ENCODE measurements at places on chromosomes 1 and 21. TPM values are rescaled to one million over a fixed set of nuclear protein-coding genes. Genes with fewer than 3 reads are reported as not detected.

Gene CD101
- polyA plus RNA-seq, result 7.9 TPM

DNA sequence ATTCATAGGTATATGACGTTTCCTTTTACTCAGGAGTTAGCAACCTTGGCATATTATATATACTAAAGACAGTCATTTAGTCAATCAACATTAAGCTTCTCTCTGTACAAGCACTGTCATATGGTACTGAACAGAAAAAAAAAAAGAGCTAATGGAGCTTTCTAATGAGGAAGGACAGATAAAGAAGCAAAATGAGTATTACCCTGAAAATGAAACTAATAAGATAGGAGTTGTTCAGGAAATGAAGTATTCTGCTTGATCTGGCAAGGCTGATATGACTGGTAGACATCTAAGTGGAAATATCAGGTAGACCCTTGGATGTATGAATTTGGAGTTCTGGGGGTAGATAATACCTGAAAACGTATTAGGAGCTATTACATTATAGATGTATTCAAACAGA lies 4.3 kb upstream of the IKBKE start:
- no peak for DNase-seq

Gene ATP5PO
- polyA plus RNA-seq, result 265 TPM

GRCh38 chr1:54506594-54506993 lies 41.4 kb upstream of the ACOT11 start:
- no peak for DNase-seq

Gene RIMS3
- 0.46 TPM for polyA plus RNA-seq

- DNase-seq, result no peak
These were observed 2.0 kb downstream of the KRTAP10-9 start for GRCh38 chr21:44628707-44629391.

- no peak for DNase-seq
These were observed 8.3 kb downstream of the TTC4 start for GRCh38 chr1:54723985-54724384.

GRCh38 chr21:34072145-34073031 lies 990 bp upstream of the MRPS6 start:
- peak; percentile 8 for DNase-seq

Gene C1QC
- 50.3 TPM for polyA plus RNA-seq

GRCh38 chr21:45507523-45507875 lies 34.7 kb downstream of the SLC19A1 start:
- no peak for DNase-seq

DNA sequence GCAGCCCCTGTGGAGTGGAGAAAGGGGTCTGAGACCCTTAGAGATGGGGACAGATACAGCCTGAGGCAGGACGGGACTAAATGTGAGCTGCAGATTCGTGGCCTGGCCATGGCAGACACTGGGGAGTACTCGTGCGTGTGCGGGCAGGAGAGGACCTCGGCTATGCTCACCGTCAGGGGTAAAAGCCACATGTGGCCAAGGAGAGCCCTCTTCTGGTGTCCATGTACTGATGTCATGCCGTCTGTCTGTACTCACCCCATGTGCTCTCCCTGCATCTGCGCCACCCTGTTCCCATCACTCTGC lies 84.7 kb downstream of the OBSCN start:
- no peak for DNase-seq

Gene GNG12
- polyA plus RNA-seq, result 37.1 TPM

DNA sequence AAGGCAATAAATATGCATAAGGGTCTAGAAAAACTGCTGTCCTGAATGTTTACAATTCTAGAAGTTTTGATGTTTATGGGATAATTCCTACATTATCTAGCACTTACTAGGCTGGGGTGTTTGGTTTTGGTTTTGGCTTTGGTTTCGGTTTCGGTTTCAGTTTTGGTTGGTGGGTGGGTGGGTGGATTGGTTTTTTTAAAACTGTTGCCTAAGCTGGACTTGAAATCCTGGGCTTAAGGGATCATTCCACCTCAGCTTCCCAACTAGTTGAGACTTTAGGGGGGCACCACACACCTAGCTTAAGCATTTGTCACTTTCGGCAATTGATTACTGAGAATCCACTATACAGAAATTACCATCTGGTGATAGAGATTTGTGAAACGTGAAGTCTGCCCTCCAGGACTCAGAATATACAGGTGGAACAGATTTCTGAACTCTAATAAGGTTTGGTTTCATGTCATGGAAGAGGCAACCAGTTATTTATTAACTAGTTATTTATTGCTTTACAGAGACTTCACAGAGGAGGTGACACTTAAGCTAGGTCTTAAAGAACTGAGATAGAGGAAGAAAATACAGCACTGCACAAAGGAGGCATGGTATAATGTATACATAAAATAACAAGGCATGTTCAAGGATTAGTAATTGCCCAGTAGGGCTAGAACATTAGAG lies 69.6 kb downstream of the PIK3R3 start:
- no peak for DNase-seq

Gene OR10J5
- not detected for polyA plus RNA-seq

DNA sequence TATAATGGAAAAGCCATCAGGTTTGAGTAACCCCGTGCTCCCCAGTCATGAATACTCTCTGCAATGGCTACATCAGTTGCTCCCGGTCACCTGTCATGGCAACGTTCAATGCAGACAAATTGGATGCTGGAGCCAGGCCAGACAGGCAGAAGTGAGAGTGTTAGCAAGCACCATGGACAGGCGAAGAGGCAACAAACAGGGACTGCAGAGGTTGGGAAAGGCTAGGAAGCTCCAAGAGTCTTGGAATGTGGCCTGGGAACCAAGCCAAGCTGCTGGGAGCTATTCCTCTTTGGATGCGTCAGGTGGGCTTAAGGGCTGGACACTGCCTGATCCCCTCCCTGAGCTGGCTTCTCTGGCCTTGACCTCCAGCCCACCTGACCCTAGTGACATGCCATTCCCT lies 102.9 kb downstream of the ACTL8 start:
- DNase-seq, result no peak

Gene NEXN
- polyA plus RNA-seq, result 228 TPM

DNA sequence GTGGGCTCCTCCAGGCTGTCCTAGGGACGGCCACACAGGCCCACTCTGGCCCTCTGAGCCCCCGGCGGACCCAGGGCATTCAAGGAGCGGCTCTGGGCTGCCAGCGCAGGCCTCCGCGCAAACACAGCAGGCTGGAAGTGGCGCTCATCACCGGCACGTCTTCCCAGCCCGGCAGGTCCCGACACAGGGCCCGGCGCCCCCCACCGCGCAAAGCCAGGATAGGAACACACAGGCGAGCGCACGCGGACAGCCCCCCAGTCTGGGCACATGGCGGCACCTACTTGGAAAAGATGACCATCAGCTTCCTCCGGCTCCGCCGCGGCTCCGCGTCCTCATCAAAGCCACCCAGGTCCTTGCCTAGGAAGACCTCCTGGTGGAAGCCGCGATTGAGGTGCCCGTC lies 3.6 kb downstream of the SDF4 start:
- DNase-seq, result no peak

DNA sequence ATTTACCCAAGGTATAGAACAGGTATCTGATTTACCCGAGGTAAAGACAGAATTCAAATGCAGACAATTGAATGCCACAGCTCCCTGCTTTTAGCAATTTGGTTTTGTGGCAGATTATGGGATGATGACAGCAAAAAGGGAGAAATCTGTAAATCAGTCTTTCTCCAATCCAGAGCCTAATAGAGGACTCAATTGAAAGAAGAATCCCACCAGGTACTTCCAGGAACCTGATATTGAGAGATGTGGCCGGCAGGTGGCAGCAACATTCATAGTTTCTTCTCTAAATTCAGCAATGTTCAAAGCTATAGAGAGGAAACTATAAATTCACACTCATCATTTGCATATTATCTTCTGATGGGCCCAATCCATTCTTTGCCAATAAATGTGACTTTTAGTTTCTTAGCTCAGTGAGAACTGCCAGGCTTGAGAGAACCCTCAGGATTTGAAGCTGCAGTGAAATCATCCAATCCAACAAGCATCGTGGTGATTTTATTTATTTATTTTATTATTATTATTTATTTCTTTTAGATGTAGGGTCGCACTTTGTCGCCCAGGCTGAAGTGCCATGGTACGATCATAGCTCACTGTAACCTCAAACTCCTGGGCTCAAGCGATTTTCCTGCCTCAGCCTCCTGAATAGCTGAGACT lies 9.8 kb upstream of the PHACTR4 start:
- DNase-seq, result peak; percentile 49

Gene PRDM16
- polyA plus RNA-seq, result 0.80 TPM

Gene PTGER3
- 1.2 TPM for polyA plus RNA-seq

DNA sequence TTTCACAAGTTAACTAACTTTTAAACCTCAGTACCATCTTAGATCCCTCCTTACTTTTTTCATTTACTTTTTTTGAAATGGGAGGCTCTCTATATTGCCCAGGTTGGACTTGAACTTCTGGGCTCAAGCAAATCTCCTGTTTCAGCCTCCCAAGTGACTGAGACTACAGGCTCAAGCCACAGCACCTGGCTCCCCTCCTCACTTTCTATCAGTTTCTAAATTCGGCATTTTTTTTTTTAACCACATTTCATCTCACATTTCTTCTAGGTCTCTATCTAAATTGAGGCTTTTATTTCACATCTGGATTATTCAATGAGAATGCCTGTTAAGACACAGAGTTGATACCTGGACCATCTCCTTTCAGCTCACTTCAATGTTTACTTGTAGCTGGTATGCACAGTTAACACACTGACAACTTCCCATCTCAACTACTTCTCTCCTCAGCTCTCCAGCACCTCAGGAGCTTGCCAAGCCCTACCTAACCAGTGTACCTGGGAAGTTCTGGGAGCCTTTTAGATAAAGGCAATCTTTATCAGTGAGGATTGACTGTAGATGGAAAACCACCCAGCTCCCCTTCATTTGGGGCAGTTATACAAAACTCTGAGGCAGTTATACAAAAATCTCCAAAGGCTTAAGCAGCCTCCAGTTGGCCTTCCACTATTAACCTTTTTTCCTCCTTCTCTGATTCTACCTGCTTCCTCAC lies 3.4 kb downstream of the USP33 start:
- DNase-seq, result no peak

- no peak for DNase-seq
These were observed 31.7 kb downstream of the ELK4 start for GRCh38 chr1:205600085-205600484.

DNA sequence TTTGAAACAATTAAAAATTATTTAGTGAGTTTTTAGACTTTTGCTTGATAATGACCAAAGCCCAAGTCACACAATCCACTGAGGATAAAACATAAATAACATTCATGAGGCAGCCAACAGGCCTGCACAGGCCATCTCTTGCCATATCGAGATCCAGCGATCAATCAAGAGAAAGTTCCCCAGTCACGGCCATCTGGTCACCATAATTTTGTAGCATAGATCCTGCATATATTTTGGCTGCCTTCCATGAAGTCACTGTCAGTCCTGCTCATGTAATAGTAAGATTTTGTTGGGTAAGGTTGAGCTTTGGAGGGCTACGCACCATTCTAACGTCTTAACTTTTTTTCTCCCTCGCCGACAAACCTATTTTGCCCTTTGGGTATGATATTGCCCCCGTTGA lies 17.5 kb downstream of the KPNA6 start:
- no peak for DNase-seq

Gene NBPF20
- polyA plus RNA-seq, result 4.4 TPM

GRCh38 chr1:40469327-40469726 lies 7.8 kb upstream of the ZFP69 start:
- DNase-seq, result no peak

Gene LAMC2
- 2.6 TPM for polyA plus RNA-seq

DNA sequence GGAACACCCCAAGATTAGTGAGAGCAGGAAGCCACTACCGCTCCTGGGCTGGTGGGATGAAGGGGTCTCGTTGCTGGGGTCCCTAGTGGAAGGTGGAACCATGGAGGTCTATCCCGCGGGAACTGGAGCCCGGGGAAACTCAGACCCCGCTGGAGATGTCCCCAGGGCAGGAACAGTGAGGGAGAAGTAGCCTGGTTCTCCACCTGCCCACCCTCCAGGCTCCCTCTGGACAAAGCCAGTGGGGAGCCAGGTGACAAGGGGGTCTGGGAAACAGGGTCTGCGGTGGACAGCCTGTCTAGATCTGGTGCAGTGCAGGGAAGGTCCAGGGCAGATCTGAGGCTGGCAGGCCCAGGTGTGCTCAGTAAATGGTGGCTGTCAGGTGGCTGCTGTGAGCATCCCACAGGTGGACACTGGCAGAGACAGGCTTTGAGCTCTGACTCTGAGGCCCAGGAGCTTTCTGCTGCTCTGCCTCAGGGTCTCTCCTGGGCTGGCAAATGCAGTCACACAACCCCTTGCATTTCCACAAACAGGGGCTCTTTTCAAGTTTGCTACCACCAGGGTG lies 88.0 kb upstream of the TLR5 start:
- no peak for DNase-seq

- no peak for DNase-seq
These were observed 9.9 kb downstream of the FAM3B start for GRCh38 chr21:41326414-41327080.

DNA sequence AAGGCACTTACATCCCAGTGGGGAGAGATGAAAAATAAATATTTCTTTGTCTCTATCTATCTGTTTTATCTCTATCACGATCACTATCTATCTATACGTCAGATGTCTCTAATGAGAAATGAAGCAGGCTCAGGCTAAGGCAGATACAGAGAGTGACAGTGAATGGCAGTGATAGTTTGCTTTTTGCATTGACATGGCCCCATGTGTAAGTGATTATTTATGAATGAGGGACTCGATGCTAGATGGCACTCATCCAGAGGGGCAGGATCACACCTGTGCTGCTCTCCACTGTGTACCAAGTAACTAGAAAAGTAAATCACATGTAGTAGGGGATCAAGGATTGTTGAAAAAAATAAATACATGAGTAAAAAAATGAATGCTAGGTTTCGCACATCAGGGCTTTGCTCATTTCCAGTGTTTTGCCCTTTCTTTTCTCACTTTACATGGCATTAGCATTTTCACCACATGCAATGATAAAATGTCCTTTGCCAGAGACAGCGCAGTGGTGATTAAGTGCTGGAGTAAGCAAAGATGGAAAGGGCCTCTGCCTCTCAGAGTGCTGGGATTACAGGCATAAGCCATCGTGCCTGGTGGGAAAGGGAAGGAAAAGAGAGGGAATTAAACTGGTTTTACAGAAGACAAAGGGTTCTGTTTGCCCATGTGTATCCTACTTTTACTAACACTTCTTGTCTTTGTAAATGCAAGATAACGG lies 16.5 kb downstream of the TBX19 start:
- no peak for DNase-seq

Gene ARHGAP30
- polyA plus RNA-seq, result 4.7 TPM

Gene TINAGL1
- polyA plus RNA-seq, result 29.9 TPM

DNA sequence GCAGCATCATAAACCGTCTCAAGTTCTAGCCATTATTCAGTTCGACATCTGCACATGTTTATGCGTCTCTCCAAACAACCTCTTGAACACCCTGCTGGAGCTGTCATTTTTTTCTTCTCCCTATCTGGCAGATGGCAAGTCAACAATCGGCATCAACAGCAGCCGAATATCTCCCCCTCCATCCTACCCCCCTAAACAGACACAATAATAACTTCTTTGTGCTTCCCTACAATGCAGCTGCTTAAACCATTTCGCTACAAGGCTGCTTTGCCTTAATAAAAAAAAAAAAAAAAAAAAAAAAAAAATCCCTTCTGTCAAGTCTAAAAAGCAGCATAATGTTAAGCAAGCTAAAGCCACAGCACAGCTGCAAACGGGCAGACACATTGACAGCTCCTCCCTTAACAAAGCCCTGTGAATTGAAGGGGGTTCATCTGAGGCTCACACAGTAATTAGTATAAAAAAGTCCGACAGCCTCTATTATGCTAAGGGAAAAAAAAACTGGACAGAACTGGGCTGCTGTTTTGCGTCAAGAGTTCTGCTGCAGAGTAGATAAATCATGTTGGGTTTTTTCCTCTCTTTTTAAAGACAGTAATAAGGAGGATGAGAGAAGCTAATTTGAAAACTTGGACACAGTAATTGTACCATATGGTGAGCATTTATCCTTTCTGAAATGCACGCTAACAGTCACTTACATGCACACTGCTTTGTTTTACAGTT lies 136.4 kb downstream of the AKT3 start:
- DNase-seq, result peak; percentile 51

Gene SH2D1B
- 0.18 TPM for polyA plus RNA-seq

GRCh38 chr1:26697978-26698849 lies 2.4 kb downstream of the ARID1A start:
- peak; percentile 82 for DNase-seq

All from hindlimb muscle (tissue), 1 donor.